Vagina (tissue), 2 donors: ENCODE measurements at places on chromosomes 5 and 9.

GRCh38 chr5:141485321-141486055 lies 658 bp downstream of the PCDHGC4 start:
- no peak for DNase-seq

DNA sequence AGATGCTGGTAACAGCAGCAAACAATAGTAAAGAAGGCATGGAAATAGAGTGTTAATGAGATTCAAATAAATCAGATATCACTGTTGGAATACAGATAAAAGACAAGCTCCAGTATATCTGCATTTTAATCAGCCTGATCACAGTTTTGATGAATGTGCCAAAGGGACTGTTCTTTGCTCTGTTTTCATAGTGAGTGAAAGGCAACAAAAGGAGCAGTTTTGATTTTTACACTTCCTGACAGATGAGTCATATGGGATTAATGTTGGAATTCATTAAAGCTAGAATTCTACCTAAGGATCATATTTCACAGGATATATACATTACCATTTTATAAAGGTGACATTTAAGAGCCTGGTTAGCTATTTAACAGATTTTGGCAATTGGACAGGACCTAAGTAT lies 743.3 kb upstream of the PTPRD start:
- DNase-seq = no peak

DNA sequence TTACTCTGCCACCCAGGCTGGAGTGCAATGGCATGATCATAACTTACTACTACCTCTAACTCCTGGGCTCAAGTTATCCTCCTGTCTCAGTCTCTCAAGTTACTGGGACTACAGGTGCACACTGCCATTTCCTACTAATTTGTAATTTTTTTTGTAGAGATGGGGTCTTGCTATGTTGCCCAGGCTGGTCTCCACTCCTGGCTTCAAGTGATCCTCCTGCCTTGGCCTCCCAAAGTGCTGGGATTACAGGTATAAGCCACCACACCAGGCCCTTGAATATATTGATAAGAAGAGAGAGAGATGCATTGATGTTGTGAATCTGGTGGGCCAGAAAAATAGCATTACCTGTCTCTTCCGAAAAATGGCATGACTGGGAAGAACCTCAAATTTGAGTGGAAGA lies 21.0 kb upstream of the RCL1 start:
- DNase-seq = no peak

GRCh38 chr9:92612292-92612691 lies 57.6 kb downstream of the IPPK start:
- no peak for DNase-seq

- DNase-seq = no peak
Observed at GRCh38 chr5:27548484-27548883, 510.1 kb upstream of the CDH9 start.

DNA sequence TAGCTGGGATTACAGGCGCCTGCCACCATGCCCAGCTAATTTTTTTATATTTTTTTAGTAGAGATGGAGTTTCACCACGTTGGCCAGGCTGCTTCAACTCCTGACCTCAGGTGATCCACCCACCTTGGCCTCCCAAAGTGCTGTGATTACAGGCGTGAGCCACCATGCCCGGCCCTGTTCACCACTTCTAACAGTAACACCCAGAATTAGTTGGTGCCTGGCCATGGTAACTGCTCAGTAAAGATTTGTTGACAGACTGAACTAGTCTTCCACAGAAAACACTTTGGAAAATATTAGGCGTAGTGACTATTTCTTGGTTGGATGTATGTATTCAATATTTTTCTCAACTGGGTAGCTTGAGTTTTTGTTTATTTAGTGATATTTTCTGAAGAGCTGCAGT lies 24.0 kb downstream of the TUT7 start:
- DNase-seq = no peak

DNA sequence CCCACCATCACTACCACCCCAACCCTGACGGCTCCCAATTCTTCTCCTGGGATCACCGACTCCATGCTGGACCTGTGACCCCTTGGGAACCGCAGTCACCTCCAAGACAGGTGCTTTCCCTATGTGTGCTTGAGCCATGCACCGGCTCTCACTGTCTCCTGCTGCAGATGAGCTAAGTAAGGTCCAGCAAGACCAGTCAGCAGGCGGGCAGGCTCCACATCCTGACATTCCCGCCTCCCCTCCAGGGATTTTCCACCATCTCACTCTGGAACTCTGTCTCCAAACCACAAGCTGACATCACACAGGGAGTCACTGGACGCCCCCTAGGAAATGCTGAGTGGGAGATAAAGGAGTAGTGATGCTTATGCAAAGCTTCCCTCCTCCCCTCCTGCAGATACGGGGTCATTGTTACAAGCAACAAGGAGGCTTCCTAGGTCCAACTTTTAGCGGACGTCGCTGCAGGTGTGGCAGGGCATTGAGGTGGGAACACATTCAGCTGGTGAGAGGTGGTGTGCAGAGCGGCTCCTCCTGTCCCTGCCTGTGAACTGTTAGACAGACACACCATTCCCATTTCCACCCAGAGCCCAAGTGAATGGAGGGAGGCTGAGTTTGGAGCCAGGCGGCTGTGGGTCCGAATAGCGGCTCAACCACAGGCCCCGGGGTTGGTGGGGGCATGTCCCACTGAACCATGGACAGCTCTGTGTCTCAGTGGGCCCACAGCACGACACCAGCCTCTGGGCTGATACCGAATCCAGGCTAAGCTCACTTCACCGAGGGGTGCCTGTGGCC lies 129.2 kb upstream of the PHYKPL start:
- no peak for DNase-seq

DNA sequence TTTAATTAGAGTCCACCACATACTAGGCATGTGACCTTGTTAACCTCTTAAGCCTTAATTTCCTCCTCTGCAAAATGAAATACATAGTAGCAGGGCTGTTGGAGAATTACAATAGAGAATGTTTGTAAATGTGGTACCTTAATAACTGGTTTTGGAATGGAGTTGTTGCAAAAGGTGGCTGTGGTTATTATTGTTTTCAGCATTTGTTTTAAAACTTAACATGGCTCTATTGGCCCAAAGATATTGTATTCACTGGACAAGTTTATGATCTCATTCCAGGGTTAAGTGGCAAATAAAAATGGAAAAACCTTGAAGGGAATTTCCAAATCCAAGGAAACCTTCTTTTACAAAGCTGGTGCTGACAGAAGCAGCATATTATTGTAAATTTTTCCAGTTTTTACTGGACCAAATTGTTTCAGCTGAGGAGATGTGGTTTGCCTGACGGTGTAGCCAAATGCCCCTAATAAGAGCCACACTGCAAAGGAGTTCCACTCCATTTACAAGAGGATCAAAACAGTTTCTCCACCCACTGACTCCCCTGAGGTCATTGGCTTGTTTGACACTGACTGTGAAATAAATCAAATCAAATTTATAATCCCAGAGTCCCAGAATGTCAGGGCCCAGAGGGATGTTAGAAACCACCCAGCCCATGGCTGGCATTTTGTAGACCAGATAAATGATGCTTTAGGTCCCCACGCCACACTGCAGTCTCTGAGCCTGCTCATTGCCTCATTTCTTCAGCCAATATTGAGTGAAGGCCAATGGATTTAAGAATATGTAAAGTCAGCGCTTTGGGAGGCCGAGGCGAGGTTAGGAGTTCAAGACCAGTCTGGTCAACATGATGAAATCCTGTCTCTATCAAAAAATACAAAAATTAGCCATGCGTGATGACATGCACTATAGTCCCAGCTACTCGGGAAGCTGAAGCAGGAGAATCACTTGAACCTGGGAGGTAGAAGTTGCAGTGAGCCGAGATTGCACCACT lies 45.2 kb downstream of the ADRA1B start:
- DNase-seq = no peak

DNA sequence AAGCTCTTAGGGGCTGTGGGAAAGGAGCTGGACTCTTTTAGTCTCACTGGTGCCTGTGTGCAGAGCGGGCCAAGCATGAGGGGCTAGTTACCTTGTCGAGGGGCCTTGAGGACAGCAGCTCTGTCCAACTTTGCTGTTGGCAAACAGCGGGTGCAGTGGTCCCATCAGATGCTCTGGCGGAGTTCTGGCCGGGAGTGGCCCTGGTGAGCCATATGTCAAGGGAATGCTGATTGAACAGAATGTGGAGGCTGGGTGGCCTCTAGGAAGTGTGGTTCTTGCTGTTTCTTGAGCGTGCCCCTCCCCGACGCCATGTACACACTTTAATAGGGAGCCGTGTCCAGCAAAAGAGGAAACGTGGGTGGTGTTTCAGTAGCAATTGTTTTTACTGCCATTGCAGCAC lies 3.6 kb upstream of the ADAMTS2 start:
- DNase-seq = no peak
